ENCODE measurements at places on chromosomes 4 and X.

DNA sequence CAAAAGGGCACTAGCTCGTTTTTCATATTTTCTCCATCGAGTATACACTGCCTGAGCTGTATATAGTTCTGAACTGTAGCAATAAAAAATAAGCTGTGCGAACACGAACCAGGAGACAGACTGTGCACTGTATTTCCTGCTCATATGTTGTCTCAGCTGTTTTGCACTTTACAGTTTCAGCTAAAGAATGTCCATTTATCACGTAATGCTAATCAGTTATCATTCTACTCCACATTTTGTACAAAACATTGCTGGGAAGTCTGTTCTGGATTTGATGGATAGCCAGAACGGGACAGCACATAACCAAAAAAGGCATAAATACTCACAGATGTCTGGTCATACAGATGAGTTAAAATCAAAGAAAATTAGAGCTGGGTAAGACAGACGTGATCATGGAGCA lies 315.5 kb upstream of the ADGRL3 start:
- DNase-seq, result no peak

- DNase-seq, result no peak
Observed at GRCh38 chrX:69083361-69083760, 81.9 kb downstream of the PJA1 start.

DNA sequence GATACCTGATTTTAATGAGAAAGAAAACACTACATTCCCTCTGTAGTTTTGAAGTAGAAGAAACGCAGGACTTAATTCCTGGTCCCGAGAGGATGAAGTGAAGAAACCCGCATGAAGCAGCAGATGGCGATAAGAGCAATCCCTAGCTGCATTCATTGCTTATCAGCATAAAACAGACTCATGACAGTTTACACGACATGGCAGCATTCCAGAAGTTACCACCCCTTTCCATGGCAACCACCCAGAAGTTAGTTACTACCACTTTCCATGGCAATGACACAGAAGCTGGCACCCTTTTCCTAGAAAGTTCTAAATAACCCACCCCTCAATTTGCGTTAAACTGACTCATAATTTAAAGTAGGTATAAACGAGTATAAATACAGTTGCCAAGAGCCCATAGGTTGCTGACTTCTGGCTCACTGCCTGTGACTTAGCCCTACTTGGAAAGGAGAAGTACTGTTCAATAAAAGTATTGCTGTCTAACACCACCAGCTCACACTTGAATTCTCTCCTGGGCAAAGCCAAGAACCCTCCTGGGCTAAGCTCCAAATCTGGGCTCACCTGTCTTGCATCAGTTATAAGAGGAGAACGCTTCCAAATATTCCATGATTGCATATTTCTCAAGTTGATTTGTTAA lies 5.5 kb upstream of the XAGE2 start:
- no peak for DNase-seq

- no peak for DNase-seq
Observed at GRCh38 chr4:172547724-172548123, 620.9 kb upstream of the GALNT7 start.

DNA sequence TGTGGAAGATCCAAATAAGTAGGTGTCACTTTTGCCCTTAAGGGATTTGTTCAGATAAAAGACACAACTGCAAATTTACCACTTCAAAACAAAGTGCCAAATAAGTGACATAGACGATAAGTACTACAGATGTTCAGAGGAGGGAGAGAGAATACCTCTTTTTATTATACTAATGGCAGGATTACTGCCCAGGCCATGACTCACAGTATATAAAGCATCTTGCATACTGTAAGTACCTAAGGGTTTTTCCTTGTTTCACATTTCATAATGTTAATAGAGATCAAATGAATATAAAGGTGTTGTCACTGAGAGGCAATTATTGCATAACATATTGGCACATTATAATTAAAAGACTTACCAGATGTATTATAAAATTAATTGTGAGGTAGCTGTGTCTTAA lies 46.4 kb downstream of the PTPN13 start:
- no peak for DNase-seq

DNA sequence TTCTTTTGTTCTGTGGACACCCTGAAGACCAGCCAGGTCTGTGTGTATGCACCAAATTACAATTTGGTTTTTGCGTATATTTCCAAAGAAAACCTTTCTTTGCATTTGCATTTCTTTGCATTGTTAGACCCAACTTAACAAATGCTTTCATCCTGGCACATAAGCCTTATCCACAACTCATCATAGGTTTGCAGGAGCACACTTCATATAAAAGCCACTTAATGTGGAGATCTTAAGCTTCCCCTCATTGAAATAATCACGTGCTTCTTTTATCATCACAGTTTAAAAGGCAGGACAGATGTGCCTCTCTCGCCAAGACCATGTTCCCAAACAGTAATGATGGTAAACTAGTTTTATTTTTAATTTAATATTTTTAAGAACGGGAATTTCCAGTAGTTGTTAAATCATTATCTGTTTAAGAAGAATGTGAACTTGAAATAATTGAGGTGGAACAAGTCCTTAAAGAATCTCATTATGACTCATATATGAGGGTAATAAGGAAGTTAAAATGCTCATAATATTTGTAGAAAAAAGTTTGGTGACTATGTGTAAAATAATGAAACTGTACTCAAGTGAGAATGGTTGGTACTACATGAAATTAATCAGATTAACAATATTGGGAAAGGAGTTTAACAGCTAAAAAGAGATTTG lies 65.5 kb downstream of the GLRA3 start:
- no peak for DNase-seq

DNA sequence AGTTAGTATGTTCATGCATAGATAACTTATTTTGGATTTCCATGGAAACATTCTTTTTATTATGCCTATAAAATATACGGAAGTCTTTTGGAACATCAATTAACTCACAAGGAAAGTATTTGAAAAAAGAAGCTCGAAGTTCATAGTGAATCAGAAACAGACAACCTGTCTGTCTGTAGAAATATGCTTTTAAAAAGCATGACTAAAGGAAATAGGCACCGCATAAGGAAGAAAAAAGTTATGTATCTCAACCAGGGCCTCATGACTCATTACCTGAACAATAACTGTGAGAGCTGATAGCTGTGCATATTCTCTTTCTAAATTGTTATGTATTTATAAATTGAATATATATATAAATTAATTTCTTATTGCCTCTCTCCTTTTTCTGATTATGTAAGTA lies 324.1 kb downstream of the TLL1 start:
- DNase-seq, result no peak

DNA sequence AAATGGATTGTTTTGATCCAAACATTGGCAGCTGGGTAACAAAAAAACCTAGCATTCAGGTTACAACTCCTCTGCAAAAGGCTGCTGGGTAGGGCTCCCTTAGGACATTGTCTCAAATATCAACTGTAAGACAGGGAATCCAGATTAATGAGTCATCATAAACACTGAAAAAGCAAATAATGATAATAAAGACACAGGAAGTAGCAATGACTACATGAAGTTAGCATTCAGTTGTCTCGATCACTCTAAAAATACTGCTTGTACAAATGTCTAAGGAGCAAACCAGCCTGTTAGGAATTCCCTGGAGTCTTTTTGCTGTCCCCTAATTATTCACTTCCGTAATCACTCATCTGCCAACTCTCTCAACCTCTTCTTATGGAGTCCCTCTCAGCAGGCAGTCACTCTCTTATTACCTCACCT lies 259.2 kb downstream of the GPC3 start:
- no peak for DNase-seq

GRCh38 chr4:183855323-183856190 lies 49.5 kb upstream of the STOX2 start:
- no peak for DNase-seq

GRCh38 chr4:163534056-163534455 lies 39.6 kb downstream of the TMA16 start:
- no peak for DNase-seq

DNA sequence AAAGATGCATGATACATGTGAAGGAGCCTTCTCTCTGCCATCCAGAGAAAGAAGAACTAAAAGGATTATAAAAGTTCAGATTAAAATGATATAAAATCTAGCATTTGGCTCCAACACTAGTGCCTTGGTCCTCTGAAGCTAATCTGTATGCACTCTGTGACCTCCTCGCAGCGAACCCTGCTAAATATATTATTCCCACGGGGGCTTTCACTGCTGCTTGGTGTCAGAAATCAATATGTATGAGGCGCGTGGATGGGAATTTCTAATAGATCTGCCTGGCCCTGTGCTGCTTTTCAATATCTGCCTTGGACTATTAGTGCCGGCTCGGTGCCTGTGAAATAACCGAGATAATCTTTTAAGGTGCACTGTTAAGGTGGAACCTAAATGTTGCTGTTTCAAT lies 69.7 kb downstream of the CXXC4 start:
- no peak for DNase-seq

- DNase-seq, result no peak
Observed at GRCh38 chrX:44080083-44080482, 106.9 kb upstream of the NDP start.

GRCh38 chr4:153782581-153782980 lies 6.3 kb downstream of the SFRP2 start:
- DNase-seq, result no peak

DNA sequence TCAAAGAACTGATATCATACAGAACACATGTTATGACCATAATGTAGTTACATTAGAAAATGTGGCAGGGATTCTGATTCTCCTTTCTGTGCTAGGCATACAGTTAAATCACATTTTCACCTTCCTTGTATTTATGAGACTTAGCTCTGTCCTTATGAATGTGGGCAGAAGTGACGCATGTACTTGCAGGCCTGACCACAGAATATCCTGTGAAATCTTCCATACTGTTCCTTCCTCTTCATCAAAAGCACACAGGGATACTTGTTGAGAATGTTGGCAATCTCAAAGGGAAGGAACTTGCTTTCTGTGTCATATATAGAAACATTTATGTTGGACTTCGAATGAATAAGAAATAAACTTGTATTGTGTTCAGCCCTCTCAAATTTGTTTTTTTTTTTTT lies 17.2 kb upstream of the MYOZ2 start:
- no peak for DNase-seq

DNA sequence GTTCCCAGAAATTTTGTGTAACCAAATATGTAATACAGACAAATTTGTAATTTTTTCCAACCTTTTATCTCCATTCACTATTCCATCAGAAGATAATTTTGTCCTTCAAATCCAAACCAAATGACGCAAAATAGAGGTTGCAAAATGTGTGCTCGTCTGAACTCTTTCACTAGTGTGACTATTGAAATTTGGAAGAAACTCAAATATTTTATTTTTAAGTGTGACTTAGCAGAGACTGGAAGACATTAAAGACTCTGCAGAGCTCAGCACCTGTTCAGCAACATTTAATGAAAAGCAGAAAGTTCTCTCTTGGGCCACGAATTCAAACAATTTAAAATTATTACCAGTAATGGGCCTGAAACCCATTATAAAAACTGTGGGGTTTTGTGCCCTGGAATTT lies 30.0 kb upstream of the APELA start:
- no peak for DNase-seq

DNA sequence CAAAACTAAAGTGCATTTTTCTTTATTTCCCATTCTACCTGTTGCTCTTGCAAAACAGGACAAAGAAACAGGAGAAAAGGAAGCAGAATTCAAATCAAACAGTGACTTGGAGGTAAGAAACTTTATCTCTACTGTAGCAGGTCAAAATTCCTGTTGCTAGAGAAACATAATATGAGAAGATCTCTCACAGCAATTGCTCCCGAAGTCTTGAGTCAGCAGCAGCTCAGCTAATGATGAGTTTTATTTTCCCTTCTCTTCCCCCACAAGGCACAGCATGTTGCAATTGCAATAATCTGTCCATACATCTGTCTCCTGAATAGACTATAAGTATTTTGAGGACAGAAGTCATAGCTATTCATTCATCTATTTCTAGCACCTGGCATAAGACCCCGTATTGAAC lies 112.7 kb downstream of the CLNK start:
- DNase-seq, result no peak

Data from stimulated activated CD8-positive, alpha-beta memory T cell treated with anti-CD3 and anti-CD28 coated beads, Interleukin-2, amount 100 ng/mL, for 1 hour (primary cell).